ENCODE measurements at places on chromosomes 5 and 9.

DNA sequence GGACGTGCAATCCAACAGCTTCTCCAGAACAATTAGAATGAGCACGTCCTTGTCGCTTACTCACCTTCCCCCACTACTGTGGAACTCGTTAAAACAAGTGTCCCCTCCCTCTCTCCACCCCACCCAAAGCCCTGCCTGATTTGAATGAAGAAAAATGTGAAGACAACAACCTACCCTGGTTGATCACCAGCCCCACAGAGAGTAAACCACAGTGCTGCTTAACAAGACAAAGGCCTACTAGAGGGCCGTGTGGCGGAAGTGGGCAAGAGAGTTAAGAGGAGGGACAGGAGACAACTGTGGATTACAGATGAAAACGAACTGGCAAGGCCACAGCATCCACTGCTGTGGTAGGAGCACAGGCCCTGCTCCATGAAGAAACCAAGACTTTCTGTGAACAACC is 51.1 kb downstream of the CDK5RAP2 start:
- DNase-seq: no peak

DNA sequence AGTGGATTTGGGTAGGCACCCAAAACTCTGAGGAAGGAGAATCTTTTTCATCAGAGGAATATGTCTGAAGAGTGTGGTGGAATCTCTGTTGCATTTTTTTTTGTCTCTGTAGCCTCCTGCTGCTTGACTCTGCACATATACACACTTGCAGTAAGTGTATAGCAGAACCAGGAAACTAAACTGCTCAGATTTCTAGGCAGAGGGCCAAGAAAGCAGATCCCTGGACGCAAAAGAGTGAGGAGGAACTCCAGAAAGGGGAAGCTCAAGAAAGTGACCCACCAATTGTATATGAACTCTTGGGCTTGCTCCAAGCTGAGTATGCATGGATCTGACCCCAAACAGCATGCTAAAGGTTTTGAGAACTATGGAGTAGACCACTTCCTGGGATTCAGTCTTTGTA is 181.8 kb downstream of the GADD45G start:
- no peak for DNase-seq

- no peak for DNase-seq
These were observed 37.5 kb upstream of the SH3TC2 start for GRCh38 chr5:149100331-149100730.

DNA sequence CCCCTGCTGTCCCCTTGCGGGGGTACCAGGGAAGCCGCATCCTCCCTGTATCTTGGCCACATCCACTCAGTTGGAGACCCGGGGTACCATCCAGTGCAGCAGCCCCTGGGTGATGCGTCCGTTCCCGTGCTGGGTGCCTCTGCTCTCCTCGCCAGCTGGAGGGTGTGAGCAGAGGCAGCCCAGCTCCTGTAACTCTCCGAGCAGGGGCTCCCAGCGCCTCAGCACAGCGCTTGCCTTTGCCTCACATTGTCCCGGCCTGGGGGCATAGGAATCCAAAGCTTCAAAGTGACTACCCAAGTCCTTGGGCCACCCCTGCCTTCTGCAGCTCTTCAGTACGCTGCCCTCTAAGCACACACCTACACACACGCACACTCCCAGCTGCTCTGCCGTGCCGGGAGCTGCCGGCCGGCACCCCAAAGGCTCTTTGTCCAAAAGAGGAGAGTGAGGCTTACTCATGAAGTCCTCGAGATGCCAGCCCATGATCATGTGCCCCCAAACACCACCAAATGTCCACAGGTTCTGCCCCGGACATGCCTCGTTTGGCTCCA is 733 bp downstream of the ANGPTL2 start:
- DNase-seq: no peak

GRCh38 chr9:109428854-109429253 is 69.3 kb downstream of the PTPN3 start:
- DNase-seq: no peak

- no peak for DNase-seq
These were observed 106.1 kb upstream of the ALDH1B1 start for GRCh38 chr9:38286357-38286756.

GRCh38 chr9:88753691-88754367 is 218.9 kb downstream of the NXNL2 start:
- no peak for DNase-seq

GRCh38 chr9:125932012-125932411 is 184.8 kb downstream of the PBX3 start:
- peak; percentile 72 for DNase-seq

DNA sequence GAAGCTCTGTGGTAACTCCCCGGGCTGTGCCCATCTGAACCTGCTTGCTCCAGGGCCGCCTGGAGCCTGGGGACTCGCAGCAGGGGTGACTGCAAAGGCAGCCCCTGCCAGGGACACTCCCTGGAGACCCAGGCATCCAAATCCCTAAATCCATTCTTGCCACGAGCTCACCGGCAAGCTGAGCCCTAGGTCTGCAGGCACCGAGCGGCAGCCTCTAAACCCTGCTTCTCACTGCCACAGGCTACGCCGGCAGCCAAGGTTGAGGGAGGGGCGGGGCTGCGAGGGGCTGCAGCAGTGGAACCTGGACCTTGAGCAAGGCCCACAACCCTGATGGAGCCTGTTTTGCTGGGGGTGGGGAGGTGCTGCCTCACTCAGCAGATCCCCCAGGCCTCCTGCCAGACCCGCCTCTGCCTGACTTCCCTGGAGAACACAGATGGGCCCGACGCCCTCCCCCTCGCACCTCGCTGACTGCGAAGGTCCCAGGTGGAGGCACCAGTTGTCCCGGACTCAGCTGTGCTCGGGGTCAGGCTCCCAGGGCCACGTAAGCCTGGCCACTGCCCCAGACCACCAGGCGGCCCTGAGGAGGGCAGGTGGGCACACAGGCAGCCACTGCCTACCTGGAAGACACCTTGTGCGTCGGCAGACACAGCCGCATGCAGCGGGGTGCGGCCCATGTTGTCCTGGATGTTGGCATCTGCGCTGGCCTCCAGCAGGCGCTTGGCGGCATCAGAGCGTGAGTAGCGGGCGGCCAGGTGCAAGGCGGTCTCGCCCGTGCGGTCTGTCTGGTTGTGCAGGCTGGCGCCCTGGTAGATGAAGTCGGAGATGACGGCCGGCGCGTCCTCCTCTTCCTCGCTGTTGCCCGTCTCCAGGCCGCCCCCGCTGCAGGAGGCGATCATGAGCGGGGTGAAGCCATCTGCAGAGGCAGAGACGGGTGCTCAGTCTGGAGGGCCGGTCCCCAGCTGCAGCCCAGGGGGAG is 17.4 kb upstream of the SEC16A start:
- no peak for DNase-seq

DNA sequence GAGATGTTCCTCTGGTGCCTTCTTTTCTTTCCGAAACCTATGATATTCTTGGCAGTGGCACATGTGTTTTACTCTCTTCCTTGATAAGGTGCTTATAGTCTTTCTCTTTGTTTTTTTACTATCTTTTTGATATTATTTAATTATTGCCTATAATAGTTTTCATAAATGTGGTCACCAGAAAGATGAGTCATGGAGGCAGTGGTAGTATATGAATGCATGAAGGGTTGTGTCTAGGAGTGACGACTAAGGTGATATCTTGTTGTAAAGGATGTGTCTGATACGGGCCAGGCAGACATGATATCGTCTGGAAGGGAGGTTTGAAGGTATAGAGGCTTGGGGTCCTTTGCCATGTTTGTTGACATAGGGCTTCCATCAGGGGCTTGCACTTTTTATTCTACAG is 36.8 kb downstream of the SLC44A1 start:
- DNase-seq: no peak

DNA sequence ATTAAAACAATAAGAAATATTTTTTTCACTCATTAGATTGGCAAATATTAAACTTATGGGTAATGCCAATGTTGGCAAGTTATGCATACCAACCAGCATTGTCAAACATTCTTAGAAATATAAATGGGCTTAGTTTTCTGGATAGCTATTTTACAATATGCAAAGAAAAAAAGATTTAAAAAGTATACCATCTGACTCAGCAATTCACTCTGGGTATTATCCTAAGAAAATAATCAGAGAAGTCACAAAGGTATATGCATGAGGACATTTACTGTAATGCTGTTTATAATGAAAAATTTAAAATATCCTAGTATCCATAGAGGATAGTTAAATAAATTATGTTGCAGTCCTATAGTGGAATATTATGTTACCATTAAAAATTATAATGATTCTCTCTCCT is 57.4 kb upstream of the PTPDC1 start:
- no peak for DNase-seq

DNA sequence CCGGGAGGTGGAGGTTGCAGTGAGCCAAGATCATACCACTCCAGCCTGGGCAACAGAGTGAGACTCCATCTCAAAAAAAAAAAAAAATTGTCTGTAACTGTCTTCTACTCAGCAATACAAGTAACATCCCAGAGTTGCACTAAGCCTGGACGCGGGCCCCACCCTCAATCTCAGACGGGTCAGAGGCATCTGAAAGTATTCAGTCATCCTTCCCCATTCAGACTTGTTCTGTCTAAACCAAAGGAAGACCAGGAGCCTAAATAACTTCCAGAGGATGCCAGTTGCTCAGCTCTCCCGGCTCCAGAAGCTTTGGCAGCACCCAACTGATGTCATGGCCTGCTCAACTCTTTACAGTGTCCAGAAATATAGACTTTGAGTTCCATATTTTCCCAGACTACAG is 218.6 kb downstream of the AUH start:
- DNase-seq: no peak

GRCh38 chr9:87433853-87434252 is 63.8 kb upstream of the DAPK1 start:
- DNase-seq: no peak

DNA sequence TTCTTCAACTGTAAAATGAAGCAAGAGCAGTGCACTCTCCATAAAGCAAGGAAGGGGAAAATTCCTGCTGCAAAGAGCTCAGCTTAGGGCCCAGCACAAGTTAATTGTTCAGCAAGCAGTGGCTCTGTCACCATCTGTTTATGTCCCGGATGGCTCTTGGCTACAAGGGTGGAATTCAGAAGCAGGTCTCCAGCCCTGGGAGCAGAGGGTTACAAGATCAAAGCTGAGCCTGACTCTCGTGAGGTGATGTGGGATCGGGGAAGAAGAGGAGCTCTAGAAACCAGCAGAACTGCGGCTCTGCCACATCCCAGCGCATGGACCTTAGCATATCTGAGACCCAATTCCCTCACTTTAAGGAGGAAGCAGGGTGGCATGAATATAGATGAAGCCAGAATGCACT is 25.2 kb upstream of the OLFM1 start:
- DNase-seq: no peak

DNA sequence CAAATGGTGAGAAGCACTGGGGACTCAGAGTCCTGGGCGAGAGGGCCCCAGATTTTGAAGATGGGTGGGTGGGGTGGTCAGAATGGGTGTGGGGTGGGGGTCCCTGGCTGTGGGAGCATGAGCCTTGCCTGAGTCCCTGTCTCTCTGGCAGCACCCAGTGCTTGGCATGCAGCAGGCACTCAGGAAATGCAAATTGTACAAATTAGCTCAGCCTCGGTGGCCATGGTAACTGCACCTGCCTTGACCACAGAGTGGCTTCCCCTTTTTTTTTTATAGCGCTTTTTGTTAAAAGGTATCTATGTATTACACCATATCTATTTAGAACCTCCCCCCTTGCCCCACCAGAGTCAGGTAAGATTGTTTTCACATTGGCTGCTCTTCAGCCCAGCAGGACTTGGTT is 19.2 kb upstream of the PITX1 start:
- DNase-seq: no peak

DNA sequence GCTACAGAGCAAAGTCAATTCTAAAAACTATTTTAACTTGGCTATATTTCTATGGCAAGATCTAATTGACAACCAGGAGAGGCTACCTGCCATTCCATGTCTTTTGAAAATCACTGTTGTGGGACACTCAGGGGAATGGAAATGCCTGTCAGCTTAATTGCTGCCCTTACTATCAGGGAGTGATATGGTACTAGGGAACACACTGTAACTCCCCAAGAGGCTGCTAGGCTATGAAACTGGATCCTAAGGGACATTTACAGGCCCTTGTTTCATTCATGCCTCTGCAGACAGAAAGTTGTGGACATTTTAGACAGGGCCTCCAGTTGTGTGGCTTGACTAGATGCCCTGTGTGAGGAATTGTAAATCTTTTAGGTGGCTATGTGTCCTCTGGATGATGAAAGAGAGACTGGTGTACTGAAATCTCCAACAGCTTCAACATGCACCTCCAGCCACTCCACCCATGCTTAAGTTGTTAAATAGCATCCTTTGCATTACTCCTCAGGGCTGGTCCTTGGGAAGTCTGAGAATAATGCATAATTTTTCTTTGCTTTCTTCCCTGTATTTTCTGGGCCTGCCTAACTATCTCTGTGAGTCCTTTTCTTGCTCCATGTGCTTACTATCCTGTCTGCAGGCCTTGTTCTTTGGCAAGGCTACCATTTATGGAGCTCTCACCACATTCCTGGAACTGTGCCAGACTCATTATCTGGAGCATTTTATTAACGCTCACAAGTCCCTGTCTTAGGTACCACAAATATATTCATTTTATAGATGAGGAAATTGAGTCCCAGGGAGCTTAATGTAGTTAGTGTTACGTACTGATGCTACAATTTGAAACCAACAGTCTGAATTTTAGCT is 3.2 kb downstream of the MROH2B start:
- peak; percentile 66 for DNase-seq

- DNase-seq: no peak
These were observed 239.1 kb downstream of the ELAVL2 start for GRCh38 chr9:23586906-23587305.

- no peak for DNase-seq
These were observed 32.6 kb downstream of the CDKN2A start for GRCh38 chr9:21961569-21961968.

GRCh38 chr5:54837093-54837492 is 148.3 kb downstream of the ESM1 start:
- no peak for DNase-seq

- DNase-seq: no peak
These were observed 1999.3 kb downstream of the MAT2B start for GRCh38 chr5:165504674-165505073.

DNA sequence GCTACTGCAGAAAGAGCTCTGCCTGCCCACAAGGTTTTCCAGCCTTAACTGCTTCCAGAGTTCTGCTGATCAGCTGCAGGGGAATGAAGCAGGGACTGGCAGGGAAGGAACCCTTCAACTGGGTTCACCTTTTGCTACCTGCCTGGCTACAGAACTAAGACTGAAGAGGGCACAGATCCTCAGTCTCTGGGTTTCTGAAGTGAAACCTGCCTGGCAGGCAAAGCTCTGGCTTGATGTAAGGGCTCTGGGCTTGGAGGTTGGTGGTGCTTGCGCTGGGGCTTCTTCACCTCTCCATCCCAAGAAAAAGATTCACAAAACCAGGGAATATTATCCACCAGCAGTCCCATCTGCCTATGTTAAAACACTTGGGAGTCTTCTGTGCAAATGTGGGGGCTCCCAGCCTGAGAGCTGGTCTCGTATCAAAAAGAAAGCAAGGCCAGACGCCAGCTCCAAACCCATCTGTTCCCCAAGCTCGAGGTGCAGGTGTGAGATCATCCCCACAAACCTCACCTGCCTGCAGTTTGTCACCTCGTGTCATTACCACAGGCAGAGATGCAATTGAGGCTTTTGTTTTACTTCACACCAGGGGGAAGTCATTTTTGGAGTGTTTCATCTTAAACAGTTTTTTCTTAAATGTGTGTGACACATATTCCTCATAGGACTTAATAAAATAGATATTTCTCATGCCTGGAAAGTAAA is 58.3 kb downstream of the BNC2 start:
- no peak for DNase-seq

- no peak for DNase-seq
These were observed 67.8 kb upstream of the GABRB2 start for GRCh38 chr5:161614342-161614741.

- DNase-seq: peak; percentile 55
These were observed 134.8 kb upstream of the RGMB start for GRCh38 chr5:98638701-98639100.

All from NCI-H446 treated with DMSO at 0.1 percent for 48 hours (cell line).